Thyroid gland (tissue), 4 donors: ENCODE measurements at places on chromosomes 11 and 22. TPM values are rescaled to one million over a fixed set of nuclear protein-coding genes. Genes with fewer than 3 reads are reported as not detected.

DNA sequence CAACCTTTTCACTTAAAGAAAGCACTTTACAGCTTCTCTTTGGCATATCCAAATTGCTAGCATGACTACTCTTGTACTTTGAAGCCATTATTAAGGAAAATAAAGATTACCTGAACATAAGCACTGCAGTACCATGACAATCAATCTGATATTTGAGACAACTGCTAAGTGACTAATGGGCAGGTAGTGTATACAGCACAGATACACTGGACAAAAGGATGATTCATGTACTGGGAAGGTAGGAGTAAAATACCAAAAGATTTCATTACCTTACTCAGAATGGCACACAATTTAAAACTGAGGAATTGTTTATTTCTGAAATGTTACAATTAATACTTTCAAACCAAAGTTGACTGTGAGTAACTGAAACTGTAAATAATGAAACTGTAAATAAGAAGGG is 1054.3 kb upstream of the TENM4 start:
- no peak overlapping the region for H3K27ac ChIP-seq
- H3K4me1 ChIP-seq, result no peaks in the 10 kb centered on the region
- no peak overlapping the region for H3K4me3 ChIP-seq
- DNase-seq, result no peak

DNA sequence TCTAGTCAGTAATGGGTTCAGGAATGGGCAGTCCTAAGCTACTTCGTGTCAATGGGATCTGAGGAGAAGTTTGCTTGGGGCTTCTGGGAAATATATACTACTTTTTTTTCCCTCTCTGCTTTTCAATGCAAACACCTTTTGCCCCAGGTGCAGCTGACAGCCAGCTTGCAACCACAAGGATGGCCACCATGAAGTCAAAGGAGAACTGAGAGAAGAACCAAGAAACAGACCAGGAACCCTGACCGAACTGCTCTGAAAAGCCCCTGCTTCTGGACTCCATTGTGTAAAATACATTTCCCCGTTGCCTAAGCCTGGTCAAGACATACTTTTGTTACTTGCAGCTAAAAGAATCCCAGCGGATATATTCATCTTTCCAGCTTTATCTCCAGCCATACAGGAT is 20.1 kb upstream of the CD44 start:
- no peak overlapping the region for H3K4me3 ChIP-seq
- no peaks in the 10 kb centered on the region for H3K4me1 ChIP-seq
- H3K27ac ChIP-seq, result no peak overlapping the region

GRCh38 chr22:42780070-42780540 is 59.4 kb upstream of the A4GALT start:
- H3K27me3 ChIP-seq, result no peaks in the 10 kb centered on the region
- no peaks in the 10 kb centered on the region for H3K36me3 ChIP-seq
- no peak overlapping the region for H3K4me3 ChIP-seq
- DNase-seq, result peak; percentile 61
- no peak overlapping the region for H3K27ac ChIP-seq

DNA sequence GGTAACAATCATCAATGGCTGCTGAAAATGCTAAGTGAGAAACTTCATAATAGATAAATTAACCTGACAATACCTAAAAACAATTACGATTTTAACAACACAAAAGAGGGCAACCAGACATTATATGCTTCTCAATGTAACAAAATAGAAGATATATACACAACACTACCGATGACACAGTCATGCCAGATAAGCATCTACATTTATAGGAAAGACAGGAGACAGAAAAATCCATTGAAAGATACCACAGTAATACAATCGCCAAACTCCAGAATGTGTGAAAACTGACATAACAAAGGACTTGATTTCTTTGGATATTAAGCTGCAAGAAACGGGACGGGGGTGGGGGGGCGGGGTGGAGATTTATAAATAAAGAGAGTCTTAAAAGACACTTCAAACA is 28.3 kb downstream of the USP28 start:
- no peaks in the 10 kb centered on the region for H3K4me1 ChIP-seq
- DNase-seq, result no peak
- H3K27ac ChIP-seq, result no peak overlapping the region
- peaks cover 6% of the 10 kb centered on the region for H3K36me3 ChIP-seq

SERHL2 gene
- 3.1 TPM for total RNA-seq

SLC39A13 gene
- total RNA-seq, result 77.4 TPM

DNA sequence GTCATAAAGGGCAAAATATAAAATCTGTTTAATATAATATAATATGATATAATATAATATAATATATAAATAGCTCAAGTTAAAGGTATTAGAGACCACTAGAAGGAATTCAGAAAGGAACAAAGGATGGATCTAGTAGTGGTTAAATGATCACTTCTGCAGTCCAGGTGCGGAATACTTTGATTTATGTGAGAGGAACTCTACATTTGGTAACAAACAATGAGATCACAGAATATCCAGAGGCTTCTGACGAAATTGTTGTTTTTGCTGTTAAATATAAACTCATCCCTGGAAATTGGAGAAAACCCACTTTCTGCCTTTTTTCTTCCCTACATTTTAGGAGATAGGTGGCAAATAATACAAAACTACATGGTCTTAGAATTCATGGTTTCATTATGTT is 36.0 kb downstream of the ATXN10 start:
- no peak overlapping the region for H3K27ac ChIP-seq
- no peaks in the 10 kb centered on the region for H3K27me3 ChIP-seq
- DNase-seq, result no peak
- peaks cover 13% of the 10 kb centered on the region for H3K4me1 ChIP-seq
- no peak overlapping the region for H3K4me3 ChIP-seq

- H3K27me3 ChIP-seq, result no peaks in the 10 kb centered on the region
- DNase-seq, result peak; percentile 59
- no peaks in the 10 kb centered on the region for H3K36me3 ChIP-seq
- no peaks in the 10 kb centered on the region for H3K4me1 ChIP-seq
- no peak overlapping the region for H3K4me3 ChIP-seq
These were observed 10.7 kb upstream of the RPS3 start for GRCh38 chr11:75388386-75389275.

KIRREL3 gene
- total RNA-seq, result not detected
